ENCODE measurements at places on chromosomes 12 and 14.
A peak's percentile ranks its signal among the peaks of the same experiment; 100 is the strongest.

DNA sequence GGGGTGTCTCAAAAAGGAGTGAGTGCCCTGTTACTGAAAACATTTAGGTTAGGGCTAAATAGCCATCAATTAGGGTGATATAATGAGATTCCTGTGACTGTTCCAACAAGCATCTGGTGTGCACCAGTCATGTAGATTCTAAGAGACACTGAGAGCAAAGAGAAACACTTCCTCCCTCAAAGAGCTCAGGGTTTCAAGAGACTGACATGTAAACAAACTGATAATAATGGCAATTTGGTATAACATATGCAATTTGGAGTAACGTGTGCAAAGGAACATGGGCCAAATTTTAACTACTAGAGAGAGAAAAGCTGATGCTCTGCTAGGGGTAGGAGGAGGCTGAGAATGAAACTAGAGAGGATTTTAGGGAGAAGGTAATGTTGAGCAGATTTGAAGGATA, 237.1 kb downstream of the BMP4 start:
- no peak for DNase-seq

DNA sequence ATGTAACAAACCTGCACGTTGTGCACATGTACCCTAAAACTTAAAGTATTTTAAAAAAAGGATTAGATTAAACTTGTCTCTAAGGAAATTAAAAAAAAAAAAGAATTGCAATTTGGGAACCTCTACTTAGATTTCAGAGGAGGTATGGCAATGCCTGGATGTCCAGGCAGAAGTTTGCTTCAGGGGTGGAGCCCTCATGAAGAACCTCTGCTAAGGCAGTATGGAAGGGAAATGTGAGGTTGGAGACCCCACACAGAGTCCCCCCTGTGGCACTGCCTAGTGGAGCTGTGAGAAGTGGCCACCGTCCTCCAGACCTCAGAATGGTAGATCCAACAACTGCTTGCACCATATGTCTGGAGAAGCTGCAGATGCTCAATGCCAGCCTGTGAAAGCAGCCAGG, 279.6 kb upstream of the CCDC196 start:
- DNase-seq = peak; percentile 13

DNA sequence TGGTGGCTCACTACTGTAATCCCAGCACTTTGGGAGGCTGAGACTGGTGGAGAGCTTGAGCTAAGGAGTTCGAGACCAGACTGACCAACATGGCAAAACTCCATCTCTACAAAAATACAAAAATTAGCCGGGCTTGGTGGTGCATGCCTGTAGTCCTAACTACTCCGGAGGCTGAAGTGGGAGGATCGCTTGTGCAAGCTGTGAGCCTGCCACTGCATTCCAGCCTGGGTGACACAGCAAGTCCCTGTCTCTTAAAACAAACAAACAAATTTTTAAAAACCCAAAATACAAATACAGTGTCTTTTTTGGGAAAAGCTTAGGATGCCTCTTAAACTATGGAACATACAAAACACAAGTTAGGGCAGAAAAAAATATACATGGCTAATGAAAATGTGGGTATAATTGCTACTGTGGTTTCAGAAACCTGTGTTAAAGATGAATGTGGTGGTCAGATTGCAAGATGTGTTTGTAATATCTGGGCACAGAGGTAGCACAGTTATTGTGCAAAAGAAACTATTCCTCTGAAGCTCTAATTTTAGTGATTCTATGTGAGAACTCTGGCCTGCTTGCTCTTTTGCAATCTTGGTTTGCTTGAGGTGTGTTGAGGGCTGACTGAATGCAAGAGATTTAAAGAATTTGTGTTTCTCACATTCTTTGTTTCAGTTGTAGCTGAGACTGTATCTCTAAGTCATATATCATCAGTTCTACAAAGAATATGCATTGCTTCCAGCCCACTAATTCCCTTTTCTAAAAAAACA, 3.9 kb upstream of the HSPA2 start:
- DNase-seq = no peak

DNA sequence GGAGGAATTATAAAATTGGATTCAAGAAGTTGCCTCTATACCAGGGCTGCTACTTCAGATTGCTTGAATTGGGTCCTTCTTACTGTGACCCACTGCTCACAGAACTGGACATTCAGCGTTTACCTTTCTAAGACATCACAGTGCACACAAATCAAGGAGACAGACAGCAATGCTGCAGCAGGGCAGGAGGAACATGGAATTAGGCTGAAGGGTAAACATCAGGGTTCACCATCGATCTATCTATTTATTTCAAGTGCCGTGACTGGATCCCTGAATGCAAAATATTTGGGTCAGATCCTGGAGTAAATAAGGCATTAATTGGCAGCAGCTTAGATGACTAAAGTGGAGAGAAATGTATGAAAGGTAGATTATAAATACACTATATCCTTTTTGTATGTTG, 76.9 kb upstream of the HMGA2 start:
- DNase-seq = no peak

GRCh38 chr12:32397696-32398095, 1.7 kb upstream of the FGD4 start:
- DNase-seq = peak; percentile 21

DNA sequence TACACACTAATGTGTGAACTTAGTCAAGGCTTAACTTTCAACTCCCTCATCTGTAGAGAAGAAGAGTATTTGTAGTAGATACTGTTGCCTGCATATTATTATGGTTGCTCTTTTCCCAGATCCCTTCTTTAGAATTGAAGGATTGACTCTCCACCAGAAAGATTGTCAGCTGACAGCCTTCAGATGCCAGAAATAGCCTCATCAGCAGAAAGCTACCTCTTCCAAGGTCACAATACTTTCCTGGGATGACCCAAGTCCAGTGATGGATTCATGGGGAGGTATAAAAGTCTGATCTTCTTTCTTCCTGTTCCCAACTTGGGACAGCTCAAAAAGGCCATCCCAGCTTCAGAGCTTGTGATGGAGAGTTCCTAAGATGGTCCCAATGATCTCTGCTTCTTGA, 78.2 kb downstream of the TBX5 start:
- DNase-seq = no peak

GRCh38 chr12:122795807-122796206, 21.4 kb downstream of the CCDC62 start:
- no peak for DNase-seq

GRCh38 chr12:27571463-27571862, 47.5 kb downstream of the PPFIBP1 start:
- DNase-seq = no peak

DNA sequence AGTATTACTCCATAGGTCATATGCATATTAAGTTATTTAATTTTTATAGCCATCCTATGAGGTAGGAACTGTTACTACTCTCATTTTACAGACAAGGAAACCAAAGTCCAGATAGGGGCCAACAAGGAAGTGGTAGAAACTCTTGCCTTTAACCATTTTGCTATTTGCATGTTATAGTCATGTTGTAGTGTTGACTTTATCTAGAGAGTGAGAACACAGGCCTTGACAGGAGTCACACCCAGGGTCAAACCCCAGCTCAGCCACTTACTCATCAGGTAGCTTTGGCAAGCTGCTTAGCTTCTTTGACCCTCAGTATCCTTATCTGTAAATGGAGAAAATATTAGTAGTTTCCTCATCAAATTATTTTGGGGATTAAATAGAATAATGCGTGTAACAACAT, 156.2 kb downstream of the CAND1 start:
- no peak for DNase-seq

GRCh38 chr14:105878125-105878524, 351.7 kb downstream of the TMEM121 start:
- no peak for DNase-seq

All from NCI-H1092 (cell line).